ENCODE measurements at places on chromosomes 1 and 21. TPM values are rescaled to one million over a fixed set of nuclear protein-coding genes. Genes with fewer than 3 reads are reported as not detected.

Gene KCND3
- total RNA-seq = 18.4 TPM

Gene MAGOH
- 35.7 TPM for total RNA-seq

Gene FAM78B
- total RNA-seq = 1.7 TPM

Gene AK2
- total RNA-seq = 159 TPM

Gene TMEM61
- total RNA-seq = not detected

Gene MXRA8
- total RNA-seq = 109 TPM

Gene FAM151A
- total RNA-seq = 0.84 TPM

Gene SIKE1
- total RNA-seq = 34.8 TPM

- DNase-seq = no peak
Measured at GRCh38 chr1:92933459-92933858, 27.8 kb downstream of the DIPK1A start.

DNA sequence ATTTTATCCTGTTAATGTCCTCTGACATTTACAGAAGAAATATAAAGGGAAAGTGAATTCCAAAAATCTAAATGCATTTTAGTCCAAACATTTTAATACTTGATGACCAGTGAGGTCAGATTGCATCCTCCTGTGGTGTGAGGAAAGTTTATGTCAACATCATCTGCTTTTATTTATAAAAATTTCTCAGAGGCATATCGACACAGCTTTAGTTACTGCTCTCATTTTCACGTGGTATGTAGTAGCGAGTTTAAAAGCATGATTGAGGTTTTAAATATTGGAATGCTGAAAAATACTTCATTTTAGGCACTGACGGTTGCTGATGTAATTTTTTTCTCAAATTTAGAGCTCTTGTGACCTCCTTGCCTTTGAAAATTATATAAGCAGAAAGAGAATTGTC lies 234.8 kb downstream of the HMCN1 start:
- no peak for DNase-seq

DNA sequence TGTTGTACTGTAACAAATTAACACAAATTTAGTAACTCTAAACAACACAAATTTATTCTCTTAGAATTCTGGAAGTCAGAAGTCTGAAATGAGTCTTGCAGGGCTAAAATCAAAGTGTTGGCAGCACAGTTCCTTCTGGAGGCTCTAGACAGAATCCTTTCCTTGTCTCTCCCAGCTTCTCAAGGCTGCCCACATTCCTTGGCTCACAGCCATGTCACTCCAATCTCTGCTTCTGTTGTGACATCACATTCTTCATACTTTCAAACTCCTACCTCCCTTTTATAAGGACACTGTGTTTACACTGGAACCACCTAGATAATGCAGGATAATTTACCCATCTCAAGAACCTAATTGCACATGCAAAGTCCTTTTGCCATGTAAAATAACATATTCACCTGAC lies 225.0 kb upstream of the PRMT6 start:
- no peak for DNase-seq

GRCh38 chr1:223207293-223208066 lies 64.4 kb upstream of the TLR5 start:
- no peak for DNase-seq

- no peak for DNase-seq
Measured at GRCh38 chr1:33298623-33299277, 22.1 kb downstream of the A3GALT2 start.

DNA sequence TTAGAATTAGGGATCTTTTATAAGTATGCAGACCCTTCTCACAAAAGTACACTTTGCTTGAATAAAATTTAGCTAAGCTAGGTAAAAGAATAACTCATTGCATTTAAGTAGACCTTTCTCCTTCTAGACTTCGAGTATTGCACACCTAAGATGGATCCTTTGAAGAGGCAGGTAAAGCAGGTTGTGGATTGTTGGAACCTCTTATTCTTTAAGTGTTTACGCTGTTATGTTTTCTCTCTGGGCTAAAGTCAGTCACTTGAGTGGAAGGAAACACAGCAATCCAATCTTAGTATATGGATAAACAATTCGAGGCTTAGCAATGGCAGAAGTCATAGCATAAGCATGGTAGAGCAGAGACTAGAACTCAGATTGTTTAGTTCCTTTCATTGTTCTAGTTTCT lies 11.4 kb downstream of the MAGI3 start:
- no peak for DNase-seq

DNA sequence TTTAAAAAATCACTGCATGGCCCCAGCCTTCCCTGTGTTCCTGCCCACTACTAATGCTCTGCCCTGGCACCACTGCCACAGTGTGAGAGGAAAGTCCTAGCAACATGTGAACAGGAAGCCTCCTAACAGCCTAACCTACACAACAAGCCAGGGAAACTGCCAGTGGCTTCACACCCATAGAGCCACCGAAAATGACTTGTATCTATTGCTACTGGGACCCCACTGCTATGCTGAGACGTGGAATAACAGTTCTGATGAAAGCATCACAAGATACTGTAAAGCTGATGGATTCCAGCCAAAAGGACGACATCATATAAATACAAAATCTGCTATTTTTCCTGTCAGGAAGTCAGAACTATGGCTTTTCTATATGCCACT lies 74.9 kb downstream of the JAK1 start:
- DNase-seq = no peak

GRCh38 chr1:178607718-178608408 lies 95.0 kb downstream of the TEX35 start:
- DNase-seq = no peak

DNA sequence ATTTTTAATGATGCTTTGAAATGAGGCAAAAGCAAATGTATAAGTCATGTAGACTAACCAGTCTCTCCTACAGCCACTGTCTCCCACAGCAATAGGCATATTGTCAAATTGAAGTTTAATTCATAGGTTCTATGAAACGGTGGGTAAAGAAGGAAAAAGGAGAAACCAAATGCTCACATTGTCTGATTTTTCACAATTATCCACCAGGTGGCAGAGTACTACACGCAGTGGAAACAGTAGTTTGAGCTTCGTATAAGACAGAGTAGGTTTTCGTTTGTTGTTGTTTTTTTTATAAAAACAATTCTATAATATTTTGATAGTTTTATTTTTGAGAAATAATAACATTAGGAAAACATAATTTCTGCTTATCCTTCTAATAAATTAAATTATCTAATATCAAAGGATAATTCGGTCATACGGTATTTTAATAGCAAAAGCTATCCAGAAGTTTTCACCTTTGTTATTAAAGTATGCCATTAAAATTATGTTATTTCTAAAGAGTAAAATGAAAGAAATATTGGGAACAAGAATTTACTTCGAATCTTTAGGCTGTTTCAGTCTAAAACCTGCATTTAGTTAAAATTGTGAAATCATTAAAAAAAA lies 39.1 kb downstream of the TYW3 start:
- no peak for DNase-seq

- DNase-seq = no peak
Measured at GRCh38 chr1:69252696-69253095, 315.0 kb upstream of the LRRC7 start.

GRCh38 chr1:22139817-22140216 lies 3.1 kb downstream of the WNT4 start:
- no peak for DNase-seq

DNA sequence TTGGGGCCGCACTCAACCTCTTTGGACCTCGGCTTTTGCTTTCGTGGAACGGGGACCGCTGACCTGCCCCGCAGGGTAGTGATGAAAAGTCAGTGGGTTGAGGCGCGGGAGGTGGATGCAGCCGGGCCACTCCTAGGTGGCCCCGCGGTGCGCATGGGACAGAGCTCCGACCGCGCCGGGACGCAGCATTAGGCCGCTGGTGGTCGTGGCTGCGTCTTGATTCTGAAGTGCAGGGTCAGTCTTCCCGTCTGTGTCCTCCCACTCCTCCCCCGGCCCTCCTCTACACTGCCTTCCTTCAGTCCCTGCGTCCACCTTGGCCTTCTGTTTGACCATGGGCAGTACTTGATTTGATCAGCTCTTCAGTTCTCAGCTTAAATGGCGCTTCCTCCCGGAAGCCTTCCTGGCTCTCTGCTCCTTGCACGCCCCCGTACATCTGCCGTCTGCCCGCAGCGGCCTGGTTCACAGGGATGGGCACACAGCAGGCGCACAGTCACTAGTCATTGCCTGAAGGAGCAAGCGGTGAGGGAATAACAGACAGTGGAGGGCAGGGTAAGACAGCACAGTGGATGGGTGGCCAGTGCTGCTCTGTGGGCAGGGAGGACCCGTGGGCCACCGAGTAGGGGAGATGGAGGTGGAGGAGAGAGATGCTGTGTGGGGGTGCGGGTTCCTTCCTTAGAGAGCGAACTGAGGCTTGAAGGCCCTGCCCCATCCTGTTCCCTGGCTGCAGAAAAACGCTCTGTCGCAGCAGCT lies 633 bp downstream of the THEMIS2 start:
- DNase-seq = peak; percentile 84

- DNase-seq = no peak
Measured at GRCh38 chr1:224739997-224740684, 124.0 kb downstream of the CNIH3 start.

GRCh38 chr1:89630048-89630447 lies 2.9 kb upstream of the LRRC8C start:
- no peak for DNase-seq

DNA sequence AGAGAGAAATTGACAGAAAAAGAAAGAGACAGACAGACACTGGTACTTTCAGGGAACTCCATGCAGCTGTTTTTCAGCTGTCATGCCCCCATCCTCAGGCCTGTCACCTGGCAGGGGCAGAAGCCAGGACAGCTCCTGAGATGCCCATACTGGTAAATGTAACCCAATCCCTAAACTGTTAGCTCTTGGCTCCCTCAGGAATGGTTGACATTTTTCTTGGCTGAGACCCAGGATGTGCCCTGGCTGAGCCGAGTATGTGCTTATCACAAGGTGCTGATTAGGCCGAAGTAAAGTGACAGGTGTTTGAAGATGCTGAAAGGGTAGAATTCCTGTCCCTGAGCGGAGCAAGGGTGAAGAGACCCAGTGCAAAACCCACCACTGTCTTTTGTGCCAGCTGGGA lies 50.7 kb downstream of the PGM1 start:
- no peak for DNase-seq

DNA sequence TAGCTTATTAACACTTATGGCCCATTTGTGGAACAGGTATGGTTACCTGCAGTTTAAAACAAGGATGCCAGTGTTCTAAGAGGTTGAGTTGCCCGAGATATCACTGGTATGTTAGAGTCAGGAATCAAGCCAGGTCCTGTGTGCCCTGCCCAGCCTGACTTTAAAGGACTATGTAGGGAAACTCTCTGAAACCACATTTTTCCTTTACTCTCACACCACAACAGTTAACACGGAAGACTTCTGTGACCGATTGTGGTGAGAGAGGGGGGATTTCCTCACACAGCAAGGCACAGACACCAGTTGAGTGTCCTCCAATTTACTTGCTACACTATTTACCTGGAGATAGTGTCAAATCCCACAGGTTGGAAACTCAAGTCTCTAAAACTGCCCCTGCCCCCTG lies 47.8 kb downstream of the UCK2 start:
- DNase-seq = no peak

DNA sequence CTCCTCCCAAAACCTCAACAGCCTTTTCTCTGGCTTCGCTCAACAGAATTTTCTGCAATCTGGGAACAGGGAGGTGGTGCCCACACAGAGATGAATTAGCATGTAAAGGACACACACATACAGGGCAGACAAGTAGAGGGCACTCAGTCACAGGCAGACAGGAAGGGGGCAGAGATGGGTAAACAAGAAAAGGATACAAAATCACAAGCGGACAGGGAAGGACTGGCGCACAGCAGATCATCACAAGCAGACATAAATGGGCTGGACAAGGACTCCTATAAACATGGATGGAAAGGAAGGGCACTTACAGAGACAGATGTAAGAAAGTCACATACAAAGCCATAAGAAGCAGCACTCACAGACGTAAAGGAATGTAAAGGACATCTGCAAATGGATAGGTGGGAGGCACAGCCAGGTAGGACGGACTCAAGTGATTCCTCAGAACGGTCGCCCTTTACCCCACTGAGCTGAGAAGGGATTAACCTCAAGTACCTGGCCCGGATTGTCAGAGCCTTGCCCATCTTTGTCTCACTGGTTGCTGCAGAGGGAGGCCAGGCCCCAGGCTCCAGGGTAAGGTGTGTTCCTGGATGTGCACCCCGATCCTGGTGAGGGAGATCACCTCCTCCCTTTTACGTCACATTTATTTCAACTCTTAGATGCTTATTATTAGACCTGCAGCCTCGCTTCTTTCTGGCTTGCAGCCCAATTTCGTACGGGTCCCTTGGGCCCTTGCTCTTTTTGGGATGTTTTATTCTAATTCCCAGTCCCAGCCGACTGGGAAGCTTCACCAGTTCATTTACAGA lies 836 bp upstream of the PRCC start:
- DNase-seq = no peak

- no peak for DNase-seq
Measured at GRCh38 chr1:205458777-205459566, 3.1 kb upstream of the BLACAT1 start.

GRCh38 chr1:55051169-55051568 lies 11.8 kb downstream of the PCSK9 start:
- DNase-seq = peak; percentile 60

DNA sequence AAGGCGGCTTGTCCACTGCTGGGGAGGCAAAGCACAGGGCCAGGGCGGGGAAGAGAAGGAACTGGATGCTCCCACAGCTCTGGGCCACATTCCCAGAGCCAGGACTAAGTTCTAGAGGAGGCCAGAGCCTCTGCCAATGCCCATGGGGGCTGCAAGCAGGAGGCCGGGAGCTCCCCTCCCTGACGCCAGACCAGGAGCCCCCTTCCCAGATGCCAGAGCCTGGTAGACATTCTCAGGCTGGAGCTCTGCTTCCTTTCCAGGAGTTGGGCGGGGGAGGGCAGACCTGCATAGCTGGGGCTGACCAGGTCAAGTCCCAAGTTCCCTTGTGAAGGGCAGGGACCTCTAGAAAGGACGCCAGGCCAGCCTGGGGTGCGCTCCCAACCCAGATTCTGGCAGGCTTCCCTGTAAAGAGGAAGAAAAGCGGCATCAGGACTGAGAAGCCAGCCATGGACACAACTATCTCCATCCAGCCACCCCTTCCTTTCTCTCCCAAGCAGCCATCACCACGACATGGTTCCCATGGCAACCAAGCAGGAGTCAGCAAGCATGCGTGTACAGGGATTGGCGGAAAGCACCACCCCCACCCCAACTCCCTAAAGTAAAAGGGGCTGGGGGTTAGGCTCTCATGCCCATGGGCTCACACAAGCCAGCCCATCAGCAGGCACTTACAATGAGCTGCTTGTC lies 13.4 kb downstream of the KIF21B start:
- DNase-seq = no peak

- DNase-seq = no peak
Measured at GRCh38 chr1:206737729-206738201, 32.8 kb upstream of the IL19 start.

GRCh38 chr1:223741861-223742260 lies 29.5 kb downstream of the CAPN2 start:
- no peak for DNase-seq

DNA sequence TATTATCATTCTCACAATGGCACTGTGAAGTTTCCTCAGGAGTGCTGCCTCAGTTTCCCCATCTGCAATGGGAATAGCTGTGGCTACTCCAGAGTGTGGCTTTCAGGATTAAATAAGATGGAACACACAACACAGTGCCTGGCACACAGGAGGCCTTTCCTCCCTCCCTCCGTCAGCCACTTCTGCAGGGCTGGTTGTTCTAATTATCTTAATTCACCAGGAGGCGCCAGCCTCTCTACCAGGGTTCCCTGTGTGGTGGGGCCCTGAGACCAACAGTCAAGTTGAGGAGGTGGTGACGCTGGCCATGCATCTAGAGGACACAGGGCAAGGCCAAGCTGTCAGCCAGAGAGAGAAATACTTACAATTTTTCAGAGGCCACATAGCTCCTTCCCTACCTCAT lies 6.3 kb upstream of the FOXO6 start:
- peak; percentile 37 for DNase-seq

- DNase-seq = peak; percentile 57
Measured at GRCh38 chr1:43435146-43436145, 18.3 kb downstream of the HYI start.

All from mesenteric fat pad (tissue), 1 donor.